ENCODE measurements at places on chromosomes 12 and 14. TPM values are rescaled to one million over a fixed set of nuclear protein-coding genes. Genes with fewer than 3 reads are reported as not detected.

Gene OR4E2
- not detected for total RNA-seq

Gene SEL1L
- total RNA-seq = 159 TPM

Gene RASSF3
- total RNA-seq = 32.2 TPM

Gene FOXG1
- under 0.01 TPM for total RNA-seq

Gene TEP1
- 17.8 TPM for total RNA-seq

Gene DNAL1
- total RNA-seq = 17.5 TPM

Gene MYH6
- not detected for total RNA-seq

Gene ASCL1
- not detected for total RNA-seq

Gene KLC1
- 193 TPM for total RNA-seq

Data from smooth muscle cell of the umbilical artery (primary cell).